ENCODE measurements at places on chromosomes 13 and 19. TPM values are rescaled to one million over a fixed set of nuclear protein-coding genes. Genes with fewer than 3 reads are reported as not detected.

The IGFL2 gene
- total RNA-seq, result not detected

The CRB3 gene
- not detected for total RNA-seq

The SCEL gene
- total RNA-seq, result not detected

The POP4 gene
- total RNA-seq, result 46.9 TPM

The RGL3 gene
- 8.6 TPM for total RNA-seq

The ARHGEF1 gene
- total RNA-seq, result 30.1 TPM

The SMIM44 gene
- total RNA-seq, result not detected

The ERICH6B gene
- not detected for total RNA-seq

The ZNF226 gene
- total RNA-seq, result 14.9 TPM

The ZNF536 gene
- total RNA-seq, result 4.8 TPM

DNA sequence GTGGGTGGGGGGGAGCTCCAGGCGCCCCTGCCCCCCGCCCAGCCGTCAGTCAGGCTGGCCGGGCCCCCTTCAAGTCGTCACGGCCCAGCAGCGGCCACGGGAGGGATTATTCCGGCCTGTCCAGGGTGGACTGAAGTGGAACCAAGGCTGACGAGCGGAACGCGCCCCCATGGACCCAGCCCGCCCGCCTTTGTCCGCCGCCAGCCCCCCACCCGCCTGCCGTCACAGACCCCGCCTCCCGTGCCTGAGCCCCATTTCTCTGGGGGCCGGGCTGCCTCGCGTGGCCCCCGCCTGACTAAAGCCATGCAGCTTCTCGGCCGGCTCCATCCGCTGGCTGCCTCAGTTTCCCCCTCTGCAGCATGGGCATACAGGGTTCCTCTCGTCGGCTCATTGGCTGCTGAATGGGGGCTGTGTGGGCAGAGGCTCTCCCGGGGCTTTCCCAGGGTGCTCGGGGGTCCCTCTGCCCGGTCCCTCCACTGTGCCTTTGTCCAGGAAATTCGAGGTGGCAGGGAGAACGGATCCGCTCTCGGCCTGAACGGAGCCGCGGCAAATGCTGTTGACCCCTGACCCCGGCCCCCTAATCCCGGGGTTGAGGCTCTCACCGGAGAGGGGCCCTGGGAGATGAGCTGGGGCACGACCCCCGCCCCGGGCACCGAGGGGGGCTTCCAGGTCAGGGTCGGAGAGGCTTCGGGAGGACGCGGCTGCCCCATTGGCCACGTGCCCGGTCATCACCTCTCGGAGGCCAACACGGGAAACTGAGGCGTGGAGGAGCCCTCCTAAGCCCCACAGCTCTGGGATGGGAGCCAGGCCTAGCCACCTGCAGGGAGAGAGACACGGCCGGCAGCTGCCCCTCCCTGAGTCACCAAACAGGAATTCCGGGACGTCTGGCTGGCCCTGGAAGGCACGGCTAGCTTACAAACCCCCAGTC, 27.4 kb downstream of the EFNA2 start:
- DNase-seq, result no peak

DNA sequence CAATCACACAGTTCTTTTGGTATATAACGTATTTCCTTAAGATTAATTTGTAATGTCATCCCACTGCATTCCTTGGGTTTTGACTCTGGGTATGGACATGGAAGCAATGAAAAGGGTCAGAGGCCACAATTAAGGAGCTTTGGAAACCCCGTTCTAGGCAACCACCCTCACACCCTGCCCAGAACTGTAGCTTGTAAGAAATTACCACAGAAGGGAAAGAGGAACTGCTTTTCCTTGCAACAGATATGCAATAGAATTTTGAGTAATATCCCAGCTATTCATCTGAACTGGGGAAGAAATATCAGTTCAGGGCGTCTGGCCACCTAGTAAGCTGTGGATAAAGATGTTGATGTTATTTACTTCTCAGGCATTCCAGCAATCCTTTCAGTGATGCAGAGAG, 985 bp upstream of the CLC start:
- no peak for DNase-seq

DNA sequence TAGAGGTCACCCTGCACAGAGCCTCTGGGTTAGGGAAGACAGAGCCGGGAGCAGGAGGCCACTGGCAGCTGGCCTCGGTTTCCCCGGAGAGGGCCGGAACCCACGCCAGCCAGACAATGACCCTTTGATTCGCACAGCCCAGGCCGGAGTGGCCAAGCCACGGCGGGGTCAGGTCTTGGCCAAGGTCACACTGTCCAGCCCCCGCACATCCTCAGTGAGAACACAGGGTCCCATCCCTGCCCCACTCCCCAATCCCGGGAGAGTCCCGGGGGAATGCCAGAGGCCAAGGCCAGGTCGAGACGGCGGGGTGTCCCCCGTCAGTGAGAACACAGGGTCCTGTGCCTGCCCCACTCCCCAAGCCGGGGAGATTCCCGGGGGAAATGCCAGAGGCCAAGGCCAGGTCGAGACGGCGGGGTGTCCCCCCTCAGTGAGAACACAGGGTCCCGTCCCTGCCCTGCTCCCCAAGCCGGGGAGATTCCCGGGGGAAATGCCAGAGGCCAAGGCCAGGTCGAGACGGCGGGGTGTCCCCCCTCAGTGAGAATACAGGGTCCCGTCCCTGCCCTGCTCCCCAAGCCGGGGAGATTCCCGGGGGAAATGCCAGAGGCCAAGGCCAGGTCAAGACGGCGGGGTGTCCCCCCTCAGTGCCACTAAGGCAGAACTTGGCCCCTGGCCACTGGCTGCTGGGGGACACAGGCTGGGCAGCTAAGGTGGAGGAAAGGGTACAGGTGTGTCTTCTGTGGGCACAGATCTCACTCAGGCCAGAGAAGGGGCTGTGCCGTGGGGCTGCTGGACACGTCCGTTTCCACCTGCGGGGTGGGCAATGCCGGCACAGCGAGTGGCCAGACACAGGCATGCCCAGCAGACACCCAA, 1.7 kb upstream of the FSTL3 start:
- peak; percentile 72 for DNase-seq

DNA sequence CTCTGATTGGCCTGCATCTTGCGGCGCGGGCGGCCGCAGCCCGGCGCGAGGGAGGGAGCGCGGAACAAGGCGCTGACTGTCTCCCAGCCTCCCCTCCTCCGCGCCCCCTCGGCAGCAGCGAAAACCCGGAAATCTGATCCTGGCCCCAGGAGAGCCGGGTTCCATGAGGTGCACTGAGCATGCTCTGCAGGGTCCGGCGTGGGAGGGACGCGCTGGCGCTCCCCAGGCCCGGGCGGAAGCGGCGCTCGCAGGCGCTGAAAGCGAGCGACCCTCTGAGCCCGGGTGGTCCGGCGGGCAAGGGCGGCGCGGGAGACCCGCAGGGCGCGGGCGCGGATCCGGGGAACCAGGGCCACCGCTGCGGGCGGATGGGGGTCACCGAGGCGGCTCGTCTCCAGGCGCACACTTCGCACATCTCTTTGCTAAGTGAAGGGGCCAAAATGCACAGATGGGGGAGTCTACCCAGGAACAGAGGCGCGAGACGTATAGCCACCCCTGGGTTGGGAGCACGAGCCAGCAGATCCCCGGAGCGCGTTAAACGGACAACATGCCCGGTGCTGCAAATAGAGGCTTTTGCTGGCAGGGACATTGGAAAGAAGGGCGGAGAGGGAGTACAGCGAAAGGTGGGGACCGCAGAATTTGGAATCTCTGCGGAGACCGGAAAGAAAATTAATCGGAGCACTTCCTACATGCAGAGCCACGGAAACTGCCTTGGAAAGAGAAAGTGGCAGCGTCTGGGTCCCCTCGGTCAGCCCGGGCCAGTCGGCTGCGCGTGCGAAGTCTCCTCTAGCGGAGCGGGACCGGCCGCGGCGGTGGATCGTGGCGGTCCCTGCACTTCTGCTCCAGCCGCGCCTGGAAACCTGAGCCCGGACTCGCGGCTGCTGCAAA, 510 bp upstream of the PCDH9 start:
- DNase-seq, result peak; percentile 98

DNA sequence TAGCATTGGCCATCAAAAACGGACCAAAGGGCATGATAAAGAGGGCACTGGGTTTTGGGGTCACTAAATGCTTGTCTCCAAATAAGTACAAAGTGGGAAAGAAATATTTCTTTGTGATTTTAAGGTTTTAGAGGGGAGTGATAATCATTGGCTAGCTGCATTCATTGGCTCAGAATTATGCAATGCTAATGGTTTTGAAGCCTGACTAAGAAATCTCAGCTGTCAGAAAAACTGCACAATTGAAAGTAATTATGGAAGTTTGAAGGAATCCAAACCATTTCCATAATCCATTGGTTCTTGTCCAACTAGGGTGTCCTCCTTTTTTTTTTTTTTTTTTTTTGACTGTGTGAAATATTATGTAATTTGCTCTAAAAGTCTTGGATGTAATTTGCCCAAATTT, 88.2 kb upstream of the ARGLU1 start:
- no peak for DNase-seq
